Activated CD8-positive, alpha-beta memory T cell treated with anti-CD3 and anti-CD28 coated beads for 1 hour (primary cell): ENCODE measurements at places on chromosomes 7 and 10.

DNA sequence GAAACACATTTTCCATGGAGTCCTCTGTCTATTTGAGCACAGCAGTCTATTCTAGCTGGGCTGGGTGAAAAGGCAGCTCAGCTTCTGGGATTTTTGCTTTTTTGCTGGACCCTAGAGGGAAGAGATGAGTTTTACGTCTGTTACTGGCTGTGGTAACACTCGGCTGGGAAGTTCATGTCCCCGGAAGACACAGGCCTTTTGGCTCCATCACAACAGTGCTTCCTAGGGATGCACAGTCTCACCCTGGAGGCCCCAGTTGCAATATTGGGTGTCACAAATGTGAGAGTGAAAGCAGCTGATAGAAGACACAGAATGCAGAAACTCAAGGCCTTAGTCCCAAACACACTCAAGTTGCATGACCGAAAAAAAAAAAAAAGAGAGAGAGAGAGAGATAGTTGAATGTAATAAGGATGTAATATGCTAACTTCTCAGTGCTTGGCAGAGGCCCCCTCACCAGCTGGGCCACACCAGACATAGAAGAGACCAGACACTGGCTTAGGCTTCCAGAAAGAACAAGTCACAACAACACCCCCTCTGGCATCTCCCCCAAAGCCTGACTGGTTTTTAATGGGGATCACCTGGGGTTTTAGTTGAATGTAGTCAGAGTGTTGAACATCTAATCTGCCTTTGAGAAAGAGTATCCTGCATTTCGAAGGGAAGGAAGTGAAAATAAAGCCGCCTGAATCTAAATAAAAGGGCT lies 545.4 kb upstream of the FZD8 start:
- no peak for DNase-seq

GRCh38 chr7:155198901-155199845 lies 98.5 kb upstream of the INSIG1 start:
- no peak for DNase-seq

- no peak for DNase-seq
These were observed 53.2 kb downstream of the KLHDC10 start for GRCh38 chr7:130123501-130123900.

- no peak for DNase-seq
These were observed 271.8 kb upstream of the CACNA2D1 start for GRCh38 chr7:82715344-82715743.

DNA sequence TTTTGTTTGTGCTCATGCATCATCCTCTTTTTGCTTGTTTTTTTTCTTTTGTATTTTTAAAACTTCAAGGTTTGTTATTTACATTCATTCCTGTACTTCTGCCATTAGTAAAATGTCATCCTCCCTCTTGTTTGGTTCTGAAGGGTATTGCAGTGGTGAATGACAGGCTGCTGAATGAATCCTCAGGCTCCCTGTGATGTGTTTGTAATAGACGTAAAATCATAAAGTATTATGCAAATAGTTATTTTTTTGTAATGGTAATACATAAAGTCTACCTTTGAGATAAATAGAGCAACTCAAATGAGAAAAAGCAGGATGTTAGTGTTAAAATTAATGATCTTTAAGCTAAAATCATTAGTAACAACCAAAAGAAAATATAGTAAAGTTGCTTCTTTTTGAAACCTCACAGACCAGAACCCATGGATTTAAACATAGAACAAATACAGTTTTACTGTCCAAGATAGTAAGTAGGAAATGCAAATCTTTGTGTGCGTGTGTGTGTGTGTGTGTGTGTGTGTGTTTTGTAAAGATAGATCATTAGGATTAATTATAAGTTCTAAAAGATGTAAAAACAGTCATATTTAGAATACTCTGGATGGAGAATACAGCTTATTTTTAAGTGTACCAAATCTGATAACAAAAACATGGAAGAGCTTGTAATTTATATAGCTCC lies 4.5 kb downstream of the GLCCI1 start:
- DNase-seq, result no peak

DNA sequence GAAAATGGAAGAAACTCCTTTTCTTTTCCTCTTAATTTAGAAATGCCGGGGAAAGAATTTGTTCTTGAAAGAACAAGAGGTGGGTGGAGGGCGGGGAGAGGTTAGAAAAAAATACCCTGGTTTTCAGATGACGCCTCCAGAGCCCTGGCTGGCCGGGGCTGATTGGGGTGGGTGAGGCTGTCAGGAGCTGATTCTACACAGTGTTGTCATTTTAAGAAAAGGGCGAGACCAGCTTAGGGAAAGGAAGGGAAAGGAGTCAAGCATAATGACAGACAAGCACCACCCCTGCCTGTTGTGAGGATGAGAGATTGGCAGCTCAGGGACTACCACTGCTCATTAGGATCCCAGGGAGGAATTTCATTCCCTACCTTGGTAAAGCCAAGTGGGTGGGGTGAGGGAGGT lies 9.9 kb upstream of the FAM180A start:
- no peak for DNase-seq

- DNase-seq, result no peak
These were observed 74.7 kb upstream of the PRR15 start for GRCh38 chr7:29488977-29489376.

DNA sequence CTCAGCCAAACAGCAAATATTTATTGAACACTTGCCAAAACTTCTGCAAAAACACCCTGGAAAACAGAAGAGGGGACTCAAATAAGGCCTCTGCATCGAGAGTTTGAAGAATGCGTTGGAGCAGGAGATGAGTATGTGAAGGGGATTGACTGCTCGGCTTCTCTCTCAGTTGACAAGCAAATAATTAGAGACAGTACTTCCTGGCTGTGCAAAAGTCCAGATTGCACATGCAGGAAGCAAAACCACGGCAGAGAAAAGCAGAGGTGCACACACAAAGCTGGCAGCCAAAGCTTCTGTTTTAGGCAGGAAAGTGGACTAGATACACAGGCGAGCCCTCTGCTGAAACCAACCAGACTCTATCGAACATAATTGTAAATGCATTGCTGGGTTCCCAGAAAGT lies 343.6 kb upstream of the MGMT start:
- DNase-seq, result no peak

- DNase-seq, result no peak
These were observed 110.1 kb downstream of the CYTH3 start for GRCh38 chr7:6162331-6162620.

DNA sequence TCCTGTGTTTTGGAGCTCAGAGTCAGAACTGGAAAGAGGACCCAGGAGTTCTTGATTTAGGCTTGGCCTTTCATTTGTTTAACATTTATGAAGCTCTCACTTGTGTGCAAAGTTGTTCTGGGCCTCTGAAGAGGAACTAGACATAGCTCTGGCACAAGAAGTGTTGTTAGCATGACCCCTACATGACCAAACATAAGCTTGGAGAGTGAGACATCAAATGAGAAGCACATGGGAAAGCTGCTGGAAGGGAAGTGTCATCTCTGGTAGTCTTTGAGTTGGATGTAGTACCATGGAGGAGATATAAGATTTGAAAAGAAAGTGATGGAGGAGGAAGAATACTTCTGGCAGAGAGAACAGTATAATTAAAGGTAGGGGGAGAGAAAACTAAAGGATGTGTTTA lies 370.1 kb downstream of the ADRA2A start:
- DNase-seq, result no peak

GRCh38 chr7:52473756-52474155 lies 561.7 kb upstream of the POM121L12 start:
- DNase-seq, result no peak
